ENCODE measurements at places on chromosomes 1 and 21.

GRCh38 chr1:221696718-221697461, 45.0 kb downstream of the DUSP10 start:
- no peak overlapping the region for H3K4me3 ChIP-seq
- DNase-seq, result no peak
- no peaks in the 10 kb centered on the region for H3K4me1 ChIP-seq
- no peak overlapping the region for H3K27ac ChIP-seq
- no peaks in the 10 kb centered on the region for H3K27me3 ChIP-seq

DNA sequence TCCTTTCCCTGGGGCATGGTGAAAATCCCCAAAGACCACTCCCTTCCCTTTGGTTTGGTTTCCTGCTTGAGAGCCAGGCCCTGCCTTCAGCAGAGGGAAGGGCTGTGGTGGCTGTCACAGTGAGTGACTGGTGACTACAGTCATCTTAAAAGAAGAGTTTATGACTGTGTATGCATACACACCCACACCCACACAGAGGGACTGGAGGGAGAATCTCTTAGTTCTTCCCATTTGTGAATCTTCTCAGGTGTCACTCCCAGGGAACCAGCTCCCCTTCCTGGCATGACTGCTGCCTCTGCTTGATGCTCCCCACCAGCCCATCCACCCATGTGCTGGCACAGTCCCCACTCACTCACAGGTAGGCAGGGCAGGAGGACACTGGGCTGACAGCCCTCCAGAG, 3.9 kb upstream of the KCNA2 start:
- DNase-seq, result no peak
- no peak overlapping the region for H3K4me3 ChIP-seq
- no peaks in the 10 kb centered on the region for H3K36me3 ChIP-seq
- H3K4me1 ChIP-seq, result peaks cover 10% of the 10 kb centered on the region
- H3K27ac ChIP-seq, result no peak overlapping the region
- no peaks in the 10 kb centered on the region for H3K27me3 ChIP-seq

GRCh38 chr1:157124855-157125254, 13.3 kb downstream of the ETV3 start:
- H3K27me3 ChIP-seq, result no peaks in the 10 kb centered on the region
- DNase-seq, result no peak
- peaks cover 23% of the 10 kb centered on the region for H3K36me3 ChIP-seq

- peak overlapping the region; percentile 78 for H3K4me3 ChIP-seq
- DNase-seq, result peak; percentile 21
- H3K36me3 ChIP-seq, result peaks cover 9% of the 10 kb centered on the region
- no peaks in the 10 kb centered on the region for H3K27me3 ChIP-seq
- peaks cover 14% of the 10 kb centered on the region for H3K4me1 ChIP-seq
- H3K27ac ChIP-seq, result peak overlapping the region; percentile 78
Measured at GRCh38 chr1:171188388-171189266, 3.5 kb downstream of the FMO2 start.

DNA sequence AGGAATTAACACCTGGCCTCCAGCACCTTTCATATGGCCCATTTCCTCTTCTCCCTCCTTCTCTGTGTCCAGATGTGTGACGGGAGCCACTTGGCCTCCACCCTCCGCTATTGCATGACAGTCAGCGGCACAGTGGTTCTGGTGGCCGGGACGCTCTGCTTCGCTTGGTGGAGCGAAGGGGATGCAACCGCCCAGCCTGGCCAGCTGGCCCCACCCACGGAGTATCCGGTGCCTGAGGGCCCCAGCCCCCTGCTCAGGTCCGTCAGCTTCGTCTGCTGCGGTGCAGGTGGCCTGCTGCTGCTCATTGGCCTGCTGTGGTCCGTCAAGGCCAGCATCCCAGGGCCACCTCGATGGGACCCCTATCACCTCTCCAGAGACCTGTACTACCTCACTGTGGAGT, 5.6 kb downstream of the TMEM61 start:
- H3K36me3 ChIP-seq, result no peaks in the 10 kb centered on the region
- no peak for DNase-seq
- H3K27me3 ChIP-seq, result no peaks in the 10 kb centered on the region
- H3K27ac ChIP-seq, result no peak overlapping the region
- H3K4me1 ChIP-seq, result peaks cover 49% of the 10 kb centered on the region

DNA sequence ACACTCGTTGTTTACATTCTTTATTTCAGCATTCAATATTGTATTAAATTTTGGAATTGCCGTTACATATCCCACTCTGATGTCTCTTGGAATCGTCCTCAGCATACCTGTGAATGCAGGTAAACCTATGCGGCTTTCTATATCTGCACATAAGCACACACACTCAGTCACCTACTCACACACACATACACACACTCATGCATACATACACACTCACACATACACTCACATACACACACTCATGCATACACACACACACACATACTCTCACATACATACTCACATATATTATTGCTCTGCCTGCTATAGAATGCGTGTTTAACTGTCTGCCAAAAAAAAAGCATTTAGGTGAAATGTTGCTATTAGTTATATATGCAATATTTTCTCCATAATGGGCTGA, 53.2 kb upstream of the COA6 start:
- H3K27ac ChIP-seq, result no peak overlapping the region
- H3K27me3 ChIP-seq, result no peaks in the 10 kb centered on the region
- no peak overlapping the region for H3K4me3 ChIP-seq

DNA sequence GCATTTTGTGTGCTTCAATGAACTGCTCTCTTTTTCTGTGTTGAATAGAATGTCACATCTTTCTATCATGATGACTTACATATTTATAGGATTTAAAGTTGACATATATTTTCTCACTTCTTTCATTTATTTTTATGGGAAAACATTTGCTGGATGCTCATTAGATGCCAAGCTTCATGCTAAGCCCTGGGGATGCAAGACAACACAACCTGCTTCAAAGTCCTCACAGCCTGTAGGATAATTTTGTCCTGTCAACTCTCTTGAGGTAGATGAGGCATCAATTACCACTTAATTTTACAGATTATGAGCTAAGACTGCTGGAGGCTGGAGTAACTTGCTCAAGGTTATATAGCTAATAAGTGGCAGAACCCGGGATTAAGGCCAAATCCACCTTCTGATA, 264.3 kb downstream of the GRIK1 start:
- DNase-seq, result no peak
- H3K4me3 ChIP-seq, result no peak overlapping the region
- H3K27me3 ChIP-seq, result no peaks in the 10 kb centered on the region
- no peaks in the 10 kb centered on the region for H3K36me3 ChIP-seq
- H3K4me1 ChIP-seq, result no peaks in the 10 kb centered on the region

DNA sequence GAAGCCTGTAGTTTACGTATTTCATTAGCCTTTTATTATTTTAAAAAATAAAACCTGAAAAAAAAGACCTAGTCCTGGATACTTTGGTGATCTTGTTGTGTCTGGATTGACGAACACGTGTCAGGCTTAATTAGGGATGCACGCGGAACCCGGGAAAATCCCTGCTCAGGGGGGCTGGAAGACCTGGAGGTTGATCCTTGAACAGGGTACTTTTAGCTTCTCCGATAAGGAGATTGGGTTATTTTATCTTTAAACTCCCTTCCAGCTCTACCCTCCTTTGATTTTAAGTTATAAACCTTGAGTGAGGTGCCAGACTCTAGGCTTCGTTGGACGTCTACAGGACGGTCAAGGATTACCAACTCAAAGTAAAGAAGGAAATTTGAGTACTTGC, 552 bp upstream of the ZNF691 start:
- H3K27ac ChIP-seq, result no peak overlapping the region
- DNase-seq, result no peak

GRCh38 chr1:207069061-207069460, 16.0 kb downstream of the PFKFB2 start:
- no peak for DNase-seq
- no peak overlapping the region for H3K4me3 ChIP-seq
- peaks cover 9% of the 10 kb centered on the region for H3K36me3 ChIP-seq

DNA sequence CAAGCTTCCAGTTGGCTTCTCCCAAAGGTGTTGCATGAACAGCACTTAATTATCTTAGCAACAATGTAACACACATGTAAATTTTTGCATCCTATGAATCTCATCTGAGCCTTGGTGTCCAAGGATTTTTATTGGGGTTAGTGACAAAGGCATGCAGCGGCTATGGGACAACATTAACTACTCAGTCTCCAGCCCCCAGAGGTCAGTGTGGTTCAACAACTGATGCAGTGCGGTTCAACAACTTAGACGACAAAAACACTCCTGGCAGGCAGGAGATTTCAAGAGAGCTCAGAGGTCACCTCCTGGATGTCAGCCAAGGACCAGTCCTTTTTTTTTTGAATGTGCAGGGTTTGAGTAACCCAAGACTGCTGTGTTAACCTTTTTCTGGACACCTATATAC, 77.5 kb upstream of the HMCN1 start:
- no peaks in the 10 kb centered on the region for H3K27me3 ChIP-seq
- H3K36me3 ChIP-seq, result no peaks in the 10 kb centered on the region
- H3K4me1 ChIP-seq, result no peaks in the 10 kb centered on the region
- H3K27ac ChIP-seq, result no peak overlapping the region

DNA sequence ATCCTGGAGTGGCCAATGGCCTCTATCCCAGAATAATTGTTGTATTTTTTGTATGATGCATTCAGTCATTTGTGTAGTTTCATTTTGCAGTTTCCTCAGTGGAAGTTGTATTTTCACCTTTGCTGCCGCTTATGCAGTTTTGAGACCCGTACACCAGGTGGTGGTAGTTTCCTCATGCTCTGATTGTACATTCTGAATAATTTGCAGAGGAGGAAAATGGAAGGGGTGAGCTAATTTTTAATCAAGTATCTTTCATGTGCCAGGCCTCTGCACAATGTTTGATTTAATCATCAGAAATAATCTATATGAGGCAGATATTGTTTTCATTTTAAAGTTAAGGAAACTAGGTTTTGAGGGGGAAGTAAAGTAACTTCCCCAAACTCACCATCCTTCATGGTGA, 29.5 kb downstream of the HLX start:
- no peak overlapping the region for H3K4me3 ChIP-seq
- DNase-seq, result no peak

GRCh38 chr1:61993331-61993961, 201.2 kb upstream of the L1TD1 start:
- H3K4me3 ChIP-seq, result no peak overlapping the region
- no peak for DNase-seq
- H3K36me3 ChIP-seq, result no peaks in the 10 kb centered on the region

DNA sequence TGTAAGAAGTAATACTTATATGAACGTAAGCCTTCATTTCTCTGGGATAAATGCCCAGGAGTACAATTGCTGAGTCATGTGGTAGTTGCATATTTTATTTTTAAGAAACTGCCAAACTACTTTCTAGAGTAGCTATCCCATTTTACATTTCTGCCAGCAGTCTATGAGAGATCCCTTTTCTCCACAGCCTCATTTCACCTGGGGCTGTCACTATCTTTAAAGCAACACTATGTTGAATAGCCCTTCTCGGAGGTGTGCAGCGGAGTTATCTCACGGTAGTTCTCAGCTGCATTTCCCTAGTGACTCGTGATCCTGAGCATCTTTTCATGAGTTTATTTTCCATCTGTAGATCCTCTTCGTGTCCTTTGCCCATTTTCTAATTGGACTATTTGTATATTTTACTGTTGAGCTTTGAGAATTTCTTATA, 93.4 kb downstream of the ADARB1 start:
- no peaks in the 10 kb centered on the region for H3K27me3 ChIP-seq
- peaks cover 61% of the 10 kb centered on the region for H3K4me1 ChIP-seq
- H3K36me3 ChIP-seq, result peaks cover 8% of the 10 kb centered on the region

Data from thoracic aorta (tissue), 2 donors.